ENCODE measurements at places on chromosomes 2 and 18.

- no peak for DNase-seq
Observed at GRCh38 chr2:71801556-71801955, 346.1 kb downstream of the CYP26B1 start.

- DNase-seq, result no peak
Observed at GRCh38 chr2:7018282-7018701, 101.1 kb downstream of the RNF144A start.

- no peak for DNase-seq
Observed at GRCh38 chr18:14100503-14101286, 31.5 kb downstream of the ZNF519 start.

DNA sequence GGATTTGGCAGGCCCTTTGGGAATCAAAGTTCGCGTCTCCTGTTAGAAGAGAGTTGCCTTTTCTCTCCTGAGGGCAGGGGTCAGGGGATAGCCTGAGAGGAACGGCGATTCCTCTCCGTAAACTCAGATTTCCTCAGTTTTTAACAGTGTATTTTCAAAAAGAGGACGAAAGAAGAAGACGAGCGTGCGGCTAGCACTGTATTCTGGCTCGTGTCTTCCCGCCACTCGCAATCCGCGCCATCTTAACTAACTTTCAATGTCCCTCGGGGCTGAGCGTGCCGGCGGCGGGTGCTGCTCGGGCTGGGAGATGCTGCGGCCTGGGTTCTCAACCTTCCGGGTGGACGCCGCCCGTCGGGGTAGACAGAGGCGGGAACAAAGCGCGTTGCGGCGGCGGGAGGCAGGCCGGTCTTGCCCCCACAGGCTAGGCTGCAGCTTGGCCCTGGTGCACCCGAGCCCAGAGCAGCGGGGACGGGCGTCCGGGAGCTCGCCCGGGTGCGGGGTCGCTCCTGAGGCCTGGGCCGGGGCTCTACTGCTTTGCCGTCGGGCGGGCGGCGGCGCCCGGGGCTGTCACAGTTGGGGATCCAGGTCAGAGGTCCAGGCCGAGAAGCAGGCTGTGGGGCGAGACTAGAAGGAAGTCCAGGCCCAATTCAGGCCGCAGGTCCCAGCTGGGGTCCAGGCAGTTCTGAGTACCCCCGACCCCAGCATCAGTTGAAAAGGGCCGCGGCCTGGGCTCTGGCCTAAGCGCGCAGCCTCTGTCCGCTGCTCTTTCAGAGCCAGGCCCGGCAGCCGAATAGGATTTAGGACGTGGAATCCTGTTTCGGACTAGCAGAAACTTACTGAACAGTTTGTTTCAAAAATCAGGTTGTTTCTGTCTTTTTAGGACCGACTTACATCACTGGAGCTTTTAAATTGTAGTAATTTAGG lies 11.8 kb downstream of the TBR1 start:
- no peak for DNase-seq

GRCh38 chr2:207792244-207792785 lies 22.6 kb upstream of the FZD5 start:
- peak; percentile 56 for DNase-seq

DNA sequence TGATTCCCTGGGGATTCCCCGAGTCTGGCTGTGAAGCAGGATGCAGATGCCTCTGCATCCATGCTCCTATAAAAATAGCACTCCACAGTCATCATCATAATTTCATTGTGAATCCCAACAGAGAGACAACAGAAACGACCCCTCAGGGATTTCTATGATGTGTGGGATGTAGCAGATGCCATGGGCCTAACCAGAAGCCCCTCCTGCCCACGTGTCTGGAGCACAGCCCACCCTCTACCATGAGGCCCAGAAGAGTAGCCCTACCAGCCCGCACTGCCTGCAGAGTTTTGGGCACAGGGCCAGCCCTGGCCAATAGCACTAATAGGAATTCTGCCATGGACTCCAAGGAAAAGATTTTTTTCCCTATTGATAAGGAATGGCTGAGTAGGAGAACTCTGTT lies 66.6 kb downstream of the GYPC start:
- no peak for DNase-seq

- DNase-seq, result no peak
Observed at GRCh38 chr2:168156661-168157060, 90.7 kb downstream of the STK39 start.

DNA sequence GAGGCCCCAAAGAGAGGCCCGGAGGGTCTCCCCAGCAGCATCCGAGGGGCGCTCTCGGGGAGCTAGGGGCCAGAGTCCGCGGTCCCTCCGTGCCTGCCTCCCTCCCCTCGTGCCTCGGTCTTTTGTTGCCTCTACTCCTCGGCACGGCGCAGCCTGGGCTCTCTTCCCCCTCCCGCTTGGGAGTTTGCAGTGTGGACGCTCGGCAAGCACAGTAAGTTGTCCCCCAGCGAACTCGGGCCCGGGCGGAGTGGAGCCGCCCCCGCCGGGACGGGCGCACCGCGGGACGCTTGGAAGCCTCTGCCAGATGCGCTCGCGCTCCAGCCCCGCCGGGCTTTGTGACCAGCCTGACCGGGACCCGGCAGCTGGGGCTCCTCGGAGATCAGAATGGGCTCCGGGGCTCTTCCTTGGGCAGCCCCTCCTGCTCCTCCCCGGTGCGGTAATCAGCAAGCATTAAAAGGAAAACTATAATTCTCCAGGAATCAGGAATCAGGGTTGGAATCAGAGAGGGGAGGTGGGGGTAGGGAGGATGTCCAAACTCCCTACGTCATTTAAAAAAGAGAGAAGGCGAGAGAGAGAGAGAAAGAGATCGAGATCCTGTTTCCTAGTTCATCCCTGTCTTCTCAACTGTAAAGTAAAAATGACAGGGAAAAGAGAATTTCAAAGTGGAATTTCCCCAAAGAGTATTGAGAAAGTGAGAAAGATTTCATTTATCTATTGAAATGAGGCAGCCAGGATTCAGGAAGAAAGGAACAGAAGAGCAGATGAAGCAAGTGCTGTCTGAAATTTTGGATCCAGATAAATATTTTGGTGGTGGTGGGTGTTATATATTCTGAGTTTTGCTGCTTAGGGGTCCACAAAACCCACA lies 786 bp upstream of the TMEM200C start:
- DNase-seq, result no peak

GRCh38 chr2:202771741-202772460 lies 99.7 kb downstream of the ICA1L start:
- no peak for DNase-seq

GRCh38 chr18:55100817-55101457 lies 141.7 kb upstream of the CCDC68 start:
- peak; percentile 35 for DNase-seq

GRCh38 chr18:68498636-68499035 lies 216.3 kb downstream of the TMX3 start:
- DNase-seq, result no peak

DNA sequence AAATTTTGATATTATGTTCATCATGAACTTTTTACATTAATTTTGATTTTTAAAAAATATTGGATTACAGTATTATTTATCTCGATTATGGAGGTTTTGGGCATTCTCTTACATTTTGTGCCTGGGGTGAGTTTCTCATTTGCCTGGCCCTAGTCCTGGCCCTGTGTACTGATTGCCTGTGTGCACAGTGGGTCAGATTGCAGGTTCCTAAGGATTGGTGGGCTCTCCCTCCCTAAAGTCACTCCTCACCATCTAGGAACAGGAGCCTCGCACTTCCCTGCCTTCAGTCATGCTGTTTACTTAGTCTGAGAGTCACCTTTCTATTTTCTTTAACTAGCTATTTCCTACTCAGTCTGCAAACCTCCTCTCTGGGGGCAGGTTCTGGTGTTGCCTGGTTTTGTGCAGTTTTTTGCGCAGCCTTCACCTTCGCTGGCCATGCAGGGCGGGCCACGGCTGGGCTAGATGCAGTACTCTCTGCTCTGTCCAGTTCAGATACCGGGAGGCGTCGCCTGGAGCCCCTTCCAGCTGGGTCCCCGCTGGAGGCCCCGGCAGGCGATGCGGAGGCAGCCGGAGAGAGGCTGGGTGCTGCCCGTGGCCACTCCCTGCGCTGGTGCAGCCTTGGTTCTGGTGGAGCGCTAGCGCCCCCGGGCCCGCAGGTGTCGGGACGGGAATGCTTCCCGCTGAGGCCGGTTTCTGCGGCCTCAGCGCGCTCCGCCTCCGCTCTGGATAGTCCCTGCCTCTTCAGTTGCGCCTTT lies 23.3 kb upstream of the MC5R start:
- DNase-seq, result no peak

- DNase-seq, result no peak
Observed at GRCh38 chr18:35511428-35511827, 13.7 kb upstream of the INO80C start.

- no peak for DNase-seq
Observed at GRCh38 chr2:25585189-25585588, 88.2 kb downstream of the DTNB start.

DNA sequence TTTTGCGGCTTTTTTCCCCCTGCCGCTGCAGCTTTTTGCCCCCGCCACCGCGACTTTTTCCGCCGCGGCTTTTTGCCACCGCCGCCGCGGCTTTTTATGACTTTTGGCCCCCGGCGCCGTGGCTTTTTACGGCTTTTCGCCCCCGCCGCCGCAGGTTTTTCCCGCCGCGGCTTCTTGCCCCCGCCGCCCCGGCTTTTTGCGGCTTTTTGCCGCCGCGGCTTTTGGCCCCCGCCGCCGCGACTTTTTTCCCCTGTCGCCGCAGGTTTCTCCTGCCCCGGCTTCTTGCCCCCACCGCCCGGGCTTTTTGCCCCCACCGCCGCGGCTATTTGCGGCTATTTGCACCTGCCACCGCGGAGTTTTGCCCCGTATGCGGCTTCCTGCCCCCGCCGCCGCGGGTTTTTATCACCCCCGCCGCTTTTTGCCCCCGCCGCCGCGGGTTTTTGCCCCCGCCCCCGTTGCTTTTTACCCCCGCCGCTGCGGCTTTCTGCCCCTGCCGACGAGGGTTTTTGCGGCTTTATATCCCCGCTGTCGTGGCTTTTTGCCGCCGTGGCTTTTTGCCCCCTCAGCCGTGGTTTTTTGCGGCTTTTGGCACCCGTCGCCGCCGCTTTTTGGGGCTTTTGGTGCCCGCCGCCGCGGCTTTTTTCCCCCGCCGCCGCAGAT lies 2750.9 kb downstream of the RPIA start:
- DNase-seq, result no peak

GRCh38 chr2:157741819-157742484 lies 113.3 kb upstream of the ACVR1C start:
- no peak for DNase-seq

DNA sequence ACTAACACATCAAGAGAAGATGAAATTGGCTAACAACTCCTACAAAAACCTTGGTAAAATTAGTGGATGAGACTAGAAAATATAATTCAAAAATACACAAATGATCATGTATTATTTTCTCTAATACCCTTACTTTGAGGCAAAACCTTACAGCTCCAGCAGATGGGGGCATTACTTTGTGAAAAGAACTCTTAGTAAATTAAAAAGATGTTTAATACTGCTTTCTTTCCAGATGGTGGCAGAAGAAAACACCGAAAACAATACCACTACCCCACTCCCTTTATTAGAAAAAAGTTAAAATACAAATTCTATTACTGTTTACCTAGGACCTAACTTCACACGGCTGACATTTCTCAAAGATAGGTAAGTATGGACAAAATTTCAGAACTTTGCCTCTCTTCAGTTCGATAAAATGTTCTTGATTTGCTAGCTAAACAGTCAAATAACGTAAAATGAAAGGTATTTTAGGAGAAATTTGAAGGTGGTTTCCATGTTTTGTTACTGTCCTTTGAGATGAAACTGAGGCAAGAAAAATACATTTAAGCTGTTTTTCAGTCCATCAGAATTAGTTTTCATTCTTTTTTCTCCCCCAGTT lies 30.6 kb downstream of the ORC4 start:
- DNase-seq, result peak; percentile 74

DNA sequence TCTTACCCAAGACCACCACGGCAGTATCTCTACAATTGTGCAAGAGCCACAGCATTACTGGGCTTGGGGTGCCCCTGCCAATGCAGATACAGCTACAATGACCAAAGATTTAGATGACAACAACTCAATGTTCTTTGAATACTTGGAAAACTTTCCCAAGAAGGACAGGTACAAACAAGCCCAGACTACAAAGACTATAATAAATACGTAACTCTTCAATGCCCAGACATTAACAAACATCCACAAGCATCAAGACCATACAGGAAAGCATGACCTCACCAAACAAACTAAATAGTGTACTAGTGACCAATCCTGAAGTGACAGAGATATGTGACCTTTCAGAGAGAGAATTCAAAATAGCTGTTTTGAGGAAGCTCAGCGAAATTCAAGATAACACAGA lies 62.8 kb downstream of the ICA1L start:
- DNase-seq, result no peak

GRCh38 chr2:20781656-20782265 lies 41.1 kb downstream of the LDAH start:
- DNase-seq, result peak; percentile 22

- no peak for DNase-seq
Observed at GRCh38 chr2:237754182-237754581, 44.4 kb upstream of the RBM44 start.

DNA sequence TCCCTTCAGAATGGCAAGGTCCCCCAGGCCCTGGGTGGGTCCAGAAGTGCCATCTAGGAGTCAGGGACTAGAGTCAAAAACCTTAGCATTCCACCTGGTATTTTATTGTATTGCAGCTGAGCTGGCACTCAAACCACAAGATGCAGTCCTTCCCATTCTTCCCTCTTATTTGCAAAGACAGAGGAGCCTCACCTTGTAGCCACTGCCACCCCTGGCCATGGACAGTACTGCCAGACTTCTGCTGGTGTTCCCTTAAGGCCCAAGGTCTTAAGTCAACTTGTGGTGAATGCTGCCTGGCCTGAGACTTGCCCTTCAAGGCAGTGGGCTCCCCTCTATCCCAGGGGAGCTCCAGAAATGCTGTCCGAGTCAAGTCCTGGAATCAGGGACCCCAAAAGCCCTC lies 6.9 kb downstream of the UGT1A10 start:
- DNase-seq, result peak; percentile 11

DNA sequence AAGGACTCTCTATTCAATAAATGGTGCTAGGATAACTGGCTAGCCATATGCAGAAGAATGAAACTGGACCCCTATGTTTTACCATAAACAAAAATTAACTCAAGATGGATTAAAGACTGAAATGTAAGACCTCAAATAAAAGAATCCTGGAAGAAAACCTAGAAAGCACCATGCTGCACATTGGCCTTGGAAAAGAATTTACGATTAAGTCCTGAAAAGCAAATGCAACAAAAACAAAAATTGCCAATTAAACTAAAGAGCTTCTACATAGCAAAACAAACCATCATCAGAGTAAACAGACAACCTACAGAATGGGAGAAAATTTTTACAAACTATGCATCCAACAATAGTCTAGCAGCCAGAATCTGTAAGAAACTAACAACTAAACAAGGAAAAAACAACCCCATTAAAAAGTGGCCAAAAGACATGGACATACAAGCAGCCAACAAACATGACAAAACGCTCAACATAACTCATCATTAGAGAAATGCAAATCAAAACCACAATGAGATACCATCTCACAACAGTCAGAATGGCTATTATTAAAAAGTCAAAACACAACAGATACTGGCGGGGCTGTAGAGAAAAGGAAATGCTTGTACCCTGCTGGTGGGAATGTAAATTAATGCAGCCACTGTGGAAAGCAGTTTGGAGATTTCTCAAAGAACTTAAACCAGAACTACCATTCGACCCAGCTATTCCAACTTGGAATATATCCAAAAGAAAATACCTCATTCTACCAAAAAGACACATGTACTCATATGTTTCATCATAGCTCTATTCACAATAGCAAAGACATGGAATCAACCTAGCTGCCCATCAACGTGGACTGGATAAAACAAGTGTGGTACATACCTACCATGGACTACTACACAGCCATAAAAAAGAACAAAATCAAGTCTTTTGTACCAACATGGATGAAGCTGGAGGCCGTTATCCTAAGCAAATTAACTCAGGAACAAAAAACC lies 30.6 kb downstream of the SEPTIN10 start:
- DNase-seq, result no peak

Data from RKO (cell line).